ENCODE measurements at places on chromosomes 6 and 20. TPM values are rescaled to one million over a fixed set of nuclear protein-coding genes. Genes with fewer than 3 reads are reported as not detected.

DNA sequence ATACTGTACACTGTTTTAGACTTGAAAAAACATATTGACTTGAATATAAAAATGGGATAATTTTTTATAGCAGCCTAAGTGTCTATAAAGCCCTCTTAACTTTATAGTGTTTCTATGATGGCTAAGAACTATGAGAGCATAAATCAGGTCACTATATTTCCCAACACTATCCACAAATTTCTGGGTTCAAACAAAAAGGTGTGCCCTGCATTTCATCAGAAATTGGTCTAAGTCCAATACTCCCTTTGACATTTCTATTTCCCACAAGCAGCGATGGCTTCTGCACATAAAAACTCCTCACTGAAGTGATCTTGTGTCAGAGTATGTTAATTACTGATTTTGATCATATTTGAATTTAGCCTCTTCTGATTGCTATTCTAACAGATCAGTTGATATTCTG, 143.9 kb downstream of the WDR27 start:
- H3K4me1 ChIP-seq = peaks cover 15% of the 10 kb centered on the region
- DNase-seq = no peak
- no peak overlapping the region for H3K4me3 ChIP-seq
- H3K36me3 ChIP-seq = no peaks in the 10 kb centered on the region
- no peak overlapping the region for H3K27ac ChIP-seq

DNA sequence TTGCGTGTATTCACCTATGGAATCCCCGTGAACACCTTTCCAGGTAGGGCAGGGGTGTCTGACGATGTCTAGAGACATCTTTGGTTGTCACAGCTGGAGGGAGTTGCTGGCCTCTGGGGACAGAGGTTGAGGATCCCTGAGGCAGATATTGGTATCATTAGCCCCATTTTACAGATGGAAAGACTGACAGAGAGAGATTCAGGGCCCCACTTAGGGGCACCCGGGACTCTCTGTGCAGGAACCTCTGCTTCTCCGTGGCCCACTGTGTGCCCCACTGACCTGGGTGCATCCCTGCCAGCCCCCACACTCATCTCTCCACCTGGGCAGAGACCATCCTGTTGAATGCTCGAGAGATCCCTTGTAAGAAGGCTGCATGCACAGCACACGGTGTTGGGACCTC, 111.2 kb downstream of the EDN3 start:
- DNase-seq = no peak
- no peaks in the 10 kb centered on the region for H3K27me3 ChIP-seq
- H3K4me1 ChIP-seq = no peaks in the 10 kb centered on the region
- no peak overlapping the region for H3K27ac ChIP-seq
- no peak overlapping the region for H3K4me3 ChIP-seq

Gene SAPCD1
- total RNA-seq = 2.7 TPM

DNA sequence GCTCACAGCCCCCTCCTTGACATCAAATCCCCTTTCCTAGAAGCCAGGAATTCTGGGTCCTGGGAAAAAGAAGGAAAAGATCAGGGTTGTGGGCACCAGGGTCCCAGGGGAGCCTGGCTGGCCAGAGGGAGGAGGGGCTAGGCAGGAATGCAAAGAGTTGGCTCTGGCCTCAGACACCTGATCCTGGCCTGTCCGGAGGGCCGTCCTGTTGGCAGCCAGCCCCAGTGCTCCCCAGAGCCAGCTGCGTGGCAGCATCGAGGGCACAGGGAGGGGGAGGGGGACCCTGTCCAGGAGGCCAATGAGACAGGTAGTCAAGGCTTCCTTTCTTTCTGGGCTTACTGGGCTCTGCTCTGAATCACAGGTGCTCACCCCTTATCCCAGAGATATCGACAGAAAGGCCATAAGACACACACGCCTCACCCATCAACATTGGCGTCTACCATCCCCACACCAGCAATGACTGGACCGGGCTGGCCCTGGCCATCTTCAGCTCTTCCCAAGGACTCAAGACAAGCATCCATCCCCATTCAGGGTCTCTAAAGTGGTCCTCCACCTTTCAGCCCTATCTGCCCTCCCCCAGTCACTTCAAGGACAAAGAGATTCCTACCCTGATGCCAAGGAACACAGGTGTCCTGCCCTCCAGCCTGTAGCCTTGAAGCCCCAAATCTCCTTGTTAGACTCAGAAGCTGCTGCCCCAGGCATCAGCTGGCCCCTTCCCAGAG, 723 bp downstream of the COL11A2 start:
- peaks cover 16% of the 10 kb centered on the region for H3K4me1 ChIP-seq
- peaks cover 21% of the 10 kb centered on the region for H3K27me3 ChIP-seq
- H3K36me3 ChIP-seq = peaks cover 26% of the 10 kb centered on the region
- H3K27ac ChIP-seq = no peak overlapping the region
- no peak overlapping the region for H3K4me3 ChIP-seq
- DNase-seq = no peak

Gene CRISP3
- total RNA-seq = not detected

DNA sequence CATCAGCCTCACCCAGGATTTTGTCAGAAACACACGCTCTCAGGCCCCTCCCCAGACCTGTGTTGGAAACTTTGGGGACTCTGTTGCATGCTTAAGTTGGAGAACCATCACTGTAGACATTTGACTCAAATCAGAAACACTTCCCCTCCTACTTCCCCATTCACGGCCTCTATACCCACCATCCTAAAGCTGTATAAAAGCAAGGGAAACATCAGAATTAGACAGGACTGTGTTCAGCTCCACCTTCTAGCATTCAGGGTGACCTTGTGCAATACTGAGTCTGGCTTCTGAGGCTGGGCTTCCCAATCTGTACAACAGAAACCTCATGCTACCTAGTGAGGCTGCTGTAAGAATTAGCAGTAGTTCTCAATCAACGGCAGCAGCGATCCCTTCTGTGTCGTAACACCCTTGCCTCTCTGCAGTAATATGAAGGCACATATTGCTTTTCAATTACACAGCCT, 252.3 kb downstream of the LY86 start:
- H3K4me3 ChIP-seq = no peak overlapping the region
- no peak overlapping the region for H3K27ac ChIP-seq
- H3K4me1 ChIP-seq = no peaks in the 10 kb centered on the region

Gene SYCP2
- total RNA-seq = 4.0 TPM

- no peaks in the 10 kb centered on the region for H3K27me3 ChIP-seq
- peaks cover 48% of the 10 kb centered on the region for H3K4me1 ChIP-seq
- no peak overlapping the region for H3K4me3 ChIP-seq
- DNase-seq = peak; percentile 77
Observed at GRCh38 chr20:63977739-63978276, 1.6 kb downstream of the SAMD10 start.

DNA sequence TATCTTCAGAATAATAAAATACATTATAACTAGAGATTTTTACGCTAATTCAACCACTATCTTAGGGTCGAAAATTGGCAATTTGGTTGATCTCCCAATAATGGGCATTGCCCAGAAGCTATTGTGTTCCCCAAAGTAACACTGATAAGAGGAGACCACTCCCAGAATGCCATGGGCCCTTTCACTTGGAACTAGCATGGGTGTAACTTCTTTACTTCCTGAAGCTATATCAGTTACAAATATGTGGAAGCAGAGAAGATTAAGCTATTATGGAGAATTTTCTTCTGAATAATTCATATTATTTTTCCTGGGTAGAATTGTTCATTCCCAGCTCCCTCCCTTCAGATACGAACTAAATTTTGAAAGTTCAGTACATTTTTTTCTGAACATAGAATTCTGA, 48.2 kb upstream of the JAG1 start:
- DNase-seq = no peak
- H3K27me3 ChIP-seq = no peaks in the 10 kb centered on the region
- H3K27ac ChIP-seq = no peak overlapping the region

- H3K36me3 ChIP-seq = no peaks in the 10 kb centered on the region
- no peak for DNase-seq
- H3K27me3 ChIP-seq = no peaks in the 10 kb centered on the region
- H3K27ac ChIP-seq = no peak overlapping the region
- no peaks in the 10 kb centered on the region for H3K4me1 ChIP-seq
Observed at GRCh38 chr6:17965397-17965796, 22.0 kb downstream of the KIF13A start.

GRCh38 chr20:45087814-45088213, 13.1 kb downstream of the KCNS1 start:
- H3K27ac ChIP-seq = no peak overlapping the region
- peaks cover 4% of the 10 kb centered on the region for H3K36me3 ChIP-seq
- no peaks in the 10 kb centered on the region for H3K27me3 ChIP-seq
- H3K4me1 ChIP-seq = no peaks in the 10 kb centered on the region
- DNase-seq = no peak

- H3K27ac ChIP-seq = no peak overlapping the region
- DNase-seq = no peak
- H3K4me3 ChIP-seq = no peak overlapping the region
- no peaks in the 10 kb centered on the region for H3K4me1 ChIP-seq
Observed at GRCh38 chr6:41464481-41464880, 81.7 kb upstream of the FOXP4 start.

- H3K27ac ChIP-seq = no peak overlapping the region
- no peaks in the 10 kb centered on the region for H3K4me1 ChIP-seq
Observed at GRCh38 chr20:53176134-53176533, 204.0 kb downstream of the TSHZ2 start.

Gene ERMARD
- total RNA-seq = 33.4 TPM

GRCh38 chr6:317448-318144, 25.3 kb downstream of the DUSP22 start:
- no peaks in the 10 kb centered on the region for H3K27me3 ChIP-seq
- no peak overlapping the region for H3K27ac ChIP-seq
- DNase-seq = no peak
- H3K4me3 ChIP-seq = no peak overlapping the region

DNA sequence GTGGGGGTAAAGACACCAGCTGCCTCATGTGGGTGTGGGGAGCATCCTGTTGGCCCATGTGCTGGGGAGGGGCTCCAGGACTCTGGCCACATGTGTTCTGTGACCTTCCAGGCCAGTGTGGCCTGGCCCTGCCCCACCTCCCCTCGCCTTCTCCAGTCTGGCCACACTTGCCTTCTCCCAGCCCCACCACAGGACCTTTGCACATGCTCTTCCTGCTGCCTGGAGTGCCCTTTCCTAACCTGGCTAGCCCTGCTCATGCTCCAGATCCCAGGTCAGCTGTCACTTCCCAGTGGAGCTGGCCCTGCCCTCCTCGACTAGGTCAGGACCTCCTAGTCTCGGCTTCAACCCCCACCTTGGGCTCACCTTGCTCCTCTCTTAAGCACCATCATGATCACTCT, 183.8 kb downstream of the CDH4 start:
- no peak for DNase-seq
- no peaks in the 10 kb centered on the region for H3K4me1 ChIP-seq
- no peaks in the 10 kb centered on the region for H3K36me3 ChIP-seq
- no peak overlapping the region for H3K4me3 ChIP-seq
- H3K27me3 ChIP-seq = no peaks in the 10 kb centered on the region

All from CD4-positive, alpha-beta memory T cell (primary cell).